HEK293T (cell line): ENCODE measurements at places on chromosomes 1 and 21.

- no peak for DNase-seq
Observed at GRCh38 chr1:198391393-198392020, 149.0 kb downstream of the ATP6V1G3 start.

DNA sequence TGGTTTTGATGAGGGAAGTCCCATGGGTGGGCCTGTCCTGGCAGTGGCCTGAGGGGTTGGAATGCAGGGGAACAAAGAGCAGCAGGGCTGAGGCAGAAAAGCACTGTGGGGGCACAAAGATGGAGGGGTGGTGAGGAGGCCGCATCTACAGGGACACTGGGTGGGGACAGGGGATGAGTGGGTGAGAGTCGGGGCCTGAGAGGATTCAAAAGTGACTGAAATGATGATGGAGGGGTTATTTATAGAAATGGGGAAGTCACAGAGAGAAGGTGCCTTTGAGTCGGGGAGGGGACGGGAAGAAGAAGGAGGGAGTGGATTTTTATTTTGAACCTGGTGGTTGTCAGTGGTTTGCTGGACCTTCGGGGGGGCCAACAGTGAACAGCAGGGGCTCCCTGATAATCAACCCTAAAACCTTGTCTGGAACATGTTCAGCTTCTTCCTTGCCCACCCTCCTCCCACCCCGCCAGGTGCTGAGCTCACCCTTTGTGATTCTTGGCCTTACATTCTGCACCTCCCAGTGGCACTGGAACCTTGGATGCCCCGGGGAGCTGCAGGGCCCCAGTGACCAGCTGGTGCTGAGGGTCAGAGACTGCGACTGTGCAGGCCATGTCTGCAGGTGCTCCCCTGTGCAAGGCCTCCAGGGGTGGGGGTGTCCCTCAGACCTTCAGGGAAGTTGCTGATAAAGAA, 42.9 kb downstream of the IER5 start:
- no peak for DNase-seq

DNA sequence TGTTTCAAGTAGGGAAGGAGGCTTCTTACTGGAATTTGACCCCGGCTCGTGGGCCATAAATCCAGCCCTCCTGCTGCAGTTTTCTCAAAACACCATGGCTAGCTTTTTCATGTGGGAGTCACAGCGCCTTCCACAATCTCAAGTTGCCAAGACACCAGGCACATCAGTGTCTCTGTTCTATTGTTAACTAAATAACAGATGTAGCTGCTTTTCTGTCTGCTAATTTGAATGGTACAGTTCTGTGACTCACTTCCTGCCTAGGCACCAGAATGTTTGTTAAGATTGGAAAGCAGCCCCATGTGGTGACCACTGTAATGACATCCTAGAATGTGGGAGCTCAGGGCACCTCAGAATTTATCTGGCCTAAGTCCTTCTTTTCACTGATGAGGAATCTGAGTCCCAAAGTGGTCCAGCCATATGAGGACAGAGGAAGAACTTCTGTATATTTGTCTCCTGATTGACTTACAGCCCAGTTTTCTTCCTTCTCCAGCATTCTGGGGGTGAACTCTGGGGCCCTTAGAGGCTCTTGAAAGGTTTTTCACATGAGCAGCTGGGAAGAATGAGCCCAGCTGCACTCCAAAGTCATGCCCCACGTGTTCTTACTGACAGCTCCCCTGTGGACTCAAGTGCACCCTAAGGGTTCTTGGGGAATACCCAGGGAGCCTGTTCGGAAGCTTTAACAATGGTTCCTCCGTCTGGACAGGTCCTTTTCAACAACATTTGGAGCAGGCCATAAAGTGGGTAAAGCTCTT, 27.5 kb downstream of the TRIM45 start:
- peak; percentile 20 for DNase-seq

- DNase-seq = no peak
Observed at GRCh38 chr21:29056538-29057050, 16.9 kb downstream of the CCT8 start.

DNA sequence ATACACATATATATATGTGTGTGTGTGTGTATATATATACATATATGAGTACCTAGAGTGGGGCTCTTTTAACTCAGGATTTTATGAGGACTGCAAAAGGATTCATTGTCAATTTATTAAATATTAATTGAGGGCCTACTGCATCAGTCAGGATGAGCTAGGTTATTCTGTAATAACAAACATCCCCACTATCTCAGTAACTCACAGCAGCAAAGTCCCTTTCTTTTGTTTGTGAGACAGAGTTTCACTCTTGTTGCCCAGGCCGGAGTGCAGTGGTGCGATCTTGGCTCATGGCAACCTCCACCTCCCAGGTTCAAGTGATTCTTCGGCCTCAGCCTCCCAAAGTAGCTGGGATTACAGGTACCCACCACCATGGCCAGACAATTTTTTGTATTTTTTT, 63.8 kb upstream of the FAM20B start:
- DNase-seq = no peak

GRCh38 chr1:198778049-198778448, 139.2 kb downstream of the PTPRC start:
- peak; percentile 15 for DNase-seq

DNA sequence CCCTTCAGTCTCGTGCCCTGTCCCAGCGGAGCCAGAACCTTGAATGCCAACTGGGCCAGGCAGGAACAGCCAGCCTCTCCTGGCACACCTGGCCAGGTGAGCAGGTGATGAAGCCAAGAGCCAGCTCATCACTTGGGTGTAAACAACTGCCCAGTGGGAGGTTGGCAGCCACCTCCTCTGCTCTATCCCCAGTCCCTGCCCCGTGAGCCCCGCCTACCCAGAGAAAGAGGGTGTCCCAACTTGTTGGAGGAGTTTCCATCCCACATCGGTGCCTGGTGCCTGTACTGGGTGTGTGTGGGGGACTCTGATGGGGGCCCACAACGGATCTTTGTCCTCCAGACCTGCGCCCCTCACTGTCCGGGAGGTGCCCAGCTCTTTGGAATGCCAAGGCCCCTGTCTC, 17.8 kb upstream of the FAM131C start:
- DNase-seq = no peak

GRCh38 chr1:43902058-43902831, 31.4 kb upstream of the ARTN start:
- no peak for DNase-seq

- DNase-seq = no peak
Observed at GRCh38 chr1:101064697-101065096, 39.1 kb upstream of the DPH5 start.

DNA sequence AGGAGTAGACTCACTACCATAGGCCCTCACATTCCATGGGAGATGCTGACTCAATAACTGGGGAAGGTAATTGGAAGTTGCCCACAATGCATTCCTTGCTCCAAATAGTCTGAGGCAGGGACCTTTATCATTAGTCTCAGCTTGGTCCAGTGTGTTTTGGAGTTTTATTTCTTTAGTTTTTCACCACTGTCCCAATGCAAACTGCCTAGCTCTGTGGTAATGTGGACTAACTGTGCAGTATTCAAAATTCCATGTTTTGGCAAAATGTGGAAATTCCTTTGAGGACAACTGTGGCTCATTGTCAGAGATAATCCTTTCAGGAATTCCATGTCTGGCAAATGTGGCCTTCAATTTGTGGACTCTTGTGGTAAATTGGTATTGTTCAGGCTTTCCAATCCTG, 78.1 kb upstream of the PAPPA2 start:
- DNase-seq = no peak

- no peak for DNase-seq
Observed at GRCh38 chr1:224458996-224459395, 24.4 kb upstream of the WDR26 start.

DNA sequence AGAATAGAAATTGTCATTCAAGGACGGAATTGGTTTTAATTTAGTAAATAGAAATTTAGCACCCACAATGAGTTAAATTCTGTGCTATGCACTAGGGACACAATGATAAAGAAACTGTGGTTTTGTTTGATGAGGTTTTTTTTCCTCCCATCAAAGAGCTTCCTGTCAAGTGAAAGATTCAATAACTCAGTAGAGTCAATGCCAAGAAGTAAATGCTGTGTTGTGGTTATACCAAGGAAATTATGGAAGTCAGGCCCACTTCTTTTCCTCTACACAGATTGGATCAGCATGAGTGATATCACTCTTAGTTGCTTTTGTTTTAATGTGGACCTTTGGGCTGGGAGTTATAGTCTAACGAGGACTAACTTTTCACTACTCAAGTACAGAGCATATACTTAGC, 1269.6 kb upstream of the ADGRL2 start:
- no peak for DNase-seq

- no peak for DNase-seq
Observed at GRCh38 chr1:29993950-29994349, 729.4 kb downstream of the MATN1 start.
